ENCODE measurements at places on chromosomes 2 and 18.

- no peak for DNase-seq
These were observed 30.9 kb upstream of the EFEMP1 start for GRCh38 chr2:55954306-55955035.

- no peak for DNase-seq
These were observed 20.0 kb upstream of the LANCL1 start for GRCh38 chr2:210496512-210496911.

- DNase-seq: no peak
These were observed 201.0 kb downstream of the MBD2 start for GRCh38 chr18:54023471-54023870.

DNA sequence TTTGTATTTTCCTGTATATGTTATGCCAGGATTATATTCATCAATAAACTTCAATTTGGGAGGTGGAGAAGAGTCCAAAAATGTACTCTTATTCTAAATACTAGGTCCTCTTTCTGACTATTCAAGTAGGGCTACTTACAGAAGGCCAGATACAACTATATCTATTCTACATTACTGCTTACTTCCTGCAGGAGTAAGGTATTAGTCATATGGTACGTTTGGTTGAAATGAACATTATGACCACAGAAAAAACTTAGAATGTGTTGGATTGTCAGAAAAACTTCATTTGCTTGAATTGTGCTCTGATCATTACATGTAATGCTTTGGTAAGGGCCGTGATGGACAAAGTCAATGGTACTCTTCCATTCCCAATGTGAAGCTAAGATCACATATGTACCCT, 35.0 kb downstream of the STAT4 start:
- no peak for DNase-seq

DNA sequence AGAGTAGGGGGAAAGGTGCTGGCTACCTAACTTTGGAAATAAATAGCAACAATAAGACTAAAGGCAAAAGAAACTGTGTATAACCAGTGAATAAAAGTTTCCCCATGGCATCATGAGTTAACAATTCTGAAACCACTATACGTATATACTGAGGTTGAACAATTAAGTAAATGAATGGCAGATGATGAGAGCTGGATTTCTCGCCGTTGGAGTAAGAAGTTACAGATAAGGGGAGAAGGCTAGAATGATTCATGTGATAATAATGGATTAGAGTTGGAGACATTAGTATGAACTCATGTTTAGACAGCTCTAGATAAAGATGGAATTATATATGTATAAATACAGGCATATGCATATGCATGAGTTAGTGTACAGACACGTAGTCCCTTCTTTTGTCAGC, 152.7 kb downstream of the UBR3 start:
- DNase-seq: no peak

DNA sequence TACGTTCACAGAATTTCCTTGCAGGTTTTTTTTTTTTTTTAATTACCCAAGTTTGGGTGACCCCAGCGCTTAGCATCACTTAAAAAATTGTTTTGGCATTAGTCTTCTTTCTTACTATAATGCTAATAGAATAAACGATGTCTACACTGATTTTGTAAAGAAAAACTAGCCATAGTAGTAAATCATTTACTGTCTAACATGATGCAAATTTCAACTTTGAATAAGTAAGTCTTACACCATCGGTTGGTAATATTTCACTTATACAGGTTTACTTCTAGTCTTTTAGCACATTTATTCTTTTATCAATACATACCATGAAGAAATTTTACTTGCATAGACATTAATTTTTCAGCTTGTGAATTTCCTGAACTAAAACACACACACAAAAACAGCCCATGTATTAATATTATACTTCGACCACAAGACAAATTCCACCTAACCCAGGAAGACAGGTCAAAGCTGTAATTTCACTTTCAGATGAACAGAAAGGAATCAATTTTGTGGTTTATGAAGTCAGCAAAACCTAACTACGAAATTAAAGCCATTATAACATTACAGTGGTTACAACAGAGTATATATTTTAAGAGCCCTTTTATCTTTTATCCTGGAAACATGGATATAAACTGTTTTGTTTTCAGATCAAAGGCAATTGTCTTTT, 1.9 kb downstream of the YES1 start:
- DNase-seq: no peak

DNA sequence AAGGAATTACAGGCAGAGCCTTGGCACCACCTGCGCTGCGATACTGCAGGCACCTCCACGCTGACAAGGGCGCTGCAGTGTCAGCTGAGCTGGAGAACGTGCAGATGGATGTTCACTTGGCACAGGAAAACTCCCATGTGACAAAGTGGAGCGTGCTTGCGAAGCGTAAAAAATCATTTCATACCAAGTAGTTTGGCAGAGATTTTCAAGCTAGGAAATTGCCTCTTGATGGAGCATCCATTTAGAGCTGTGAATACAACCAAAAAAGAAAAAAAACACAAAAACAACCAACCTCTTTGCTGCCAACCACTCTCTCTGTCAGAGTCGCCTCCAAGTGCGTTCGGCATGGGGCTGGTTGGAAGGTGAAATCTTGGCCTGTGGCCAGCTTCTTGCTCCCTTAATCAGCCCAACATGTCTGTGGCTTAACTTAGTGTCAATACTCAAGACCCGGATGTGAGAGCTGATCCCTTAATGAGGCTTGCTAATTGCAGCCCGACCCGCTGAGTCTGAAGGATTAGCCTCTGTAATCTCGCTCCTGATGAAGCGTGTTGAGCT, 38.1 kb downstream of the ACOXL start:
- DNase-seq: no peak

GRCh38 chr18:9960258-9960904, 46.6 kb downstream of the VAPA start:
- no peak for DNase-seq

GRCh38 chr2:79670198-79670597, 157.3 kb downstream of the CTNNA2 start:
- DNase-seq: no peak

- no peak for DNase-seq
These were observed 240.6 kb downstream of the TFCP2L1 start for GRCh38 chr2:121044412-121044811.

GRCh38 chr2:221655300-221655699, 83.2 kb upstream of the EPHA4 start:
- no peak for DNase-seq

DNA sequence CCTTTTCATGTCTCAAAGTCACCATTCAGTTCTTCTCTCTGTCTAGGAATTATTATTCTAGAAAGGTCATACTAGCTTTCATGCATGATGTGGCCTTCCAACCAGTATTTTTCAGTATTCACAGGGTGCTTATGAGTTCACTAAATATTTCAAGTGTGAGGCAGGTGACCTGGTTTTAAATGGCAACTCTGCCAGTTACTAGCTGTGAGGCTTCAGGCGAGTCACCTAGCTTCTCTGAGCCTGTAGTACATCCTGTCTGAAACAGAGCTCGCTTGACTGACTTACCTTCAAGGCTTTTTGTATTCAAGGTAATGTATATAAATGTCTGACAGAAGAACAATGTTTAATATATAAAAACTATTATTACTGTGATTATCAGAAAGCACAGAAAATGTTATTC, 19.4 kb upstream of the ACVR1 start:
- DNase-seq: no peak

DNA sequence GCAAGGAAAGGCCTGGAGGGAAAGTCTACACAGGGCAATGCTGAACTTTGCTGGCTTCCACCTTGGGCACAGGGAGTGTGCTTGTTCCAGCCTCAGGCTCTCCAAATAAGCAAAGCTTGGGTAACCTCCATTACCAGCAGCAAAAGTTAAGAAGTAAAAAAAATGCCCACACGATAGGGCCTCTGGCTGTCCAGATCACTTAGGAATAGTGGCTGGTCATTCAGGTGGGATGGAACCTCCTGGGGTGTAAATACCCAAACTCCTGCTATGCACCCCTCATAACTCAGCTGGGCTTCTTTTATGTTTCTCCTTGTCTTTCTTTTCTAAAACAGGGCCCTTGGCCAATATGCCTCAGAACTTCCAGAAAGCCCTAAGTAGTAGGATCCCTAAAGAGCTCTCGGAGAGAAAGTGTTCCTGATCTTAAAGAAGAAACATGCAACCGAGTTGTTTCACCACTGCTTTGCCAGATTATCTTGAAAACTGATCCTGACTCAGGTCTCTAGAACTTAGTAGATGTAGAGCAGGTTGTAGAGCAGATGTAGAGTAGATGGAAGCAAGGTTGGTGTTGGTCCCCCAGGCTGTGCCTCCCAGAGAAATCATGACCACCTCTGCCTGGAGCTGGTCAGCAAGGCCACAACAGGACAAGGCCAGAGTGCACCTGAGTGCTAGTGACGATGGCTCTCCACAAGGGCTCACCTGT, 2.0 kb upstream of the OSR1 start:
- DNase-seq: no peak

DNA sequence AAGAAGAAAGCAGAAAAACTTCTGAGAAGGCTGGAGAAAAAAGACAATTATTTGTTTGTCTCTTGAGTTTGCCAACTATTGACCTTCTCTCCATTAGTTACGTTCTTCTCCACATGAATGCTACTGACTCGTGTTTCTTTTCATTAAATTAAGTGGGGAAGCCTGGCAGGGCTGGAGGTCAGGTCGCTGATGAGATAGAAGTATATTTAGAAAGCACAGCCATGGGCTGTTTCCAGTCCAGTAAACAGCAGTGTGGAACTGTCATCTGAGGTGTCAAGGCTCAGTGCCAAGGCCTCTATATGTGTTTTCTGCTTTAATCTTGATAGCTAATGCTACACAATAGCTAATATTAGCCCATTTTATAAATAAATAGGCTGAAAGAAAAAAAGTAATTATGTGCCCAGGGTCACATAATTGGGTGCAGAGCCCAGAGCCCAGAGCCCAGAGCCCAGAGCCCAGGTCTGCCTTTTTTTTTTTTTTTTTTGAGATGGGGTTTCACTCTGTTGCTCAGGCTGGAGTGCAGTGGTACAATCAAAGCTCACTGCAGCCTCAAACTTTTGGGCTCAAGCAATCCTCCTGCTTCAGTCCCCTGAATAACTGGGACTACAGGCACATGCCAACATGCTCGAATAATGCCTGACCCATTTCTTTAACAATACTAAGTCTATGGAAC, 6.3 kb downstream of the MSGN1 start:
- DNase-seq: no peak

DNA sequence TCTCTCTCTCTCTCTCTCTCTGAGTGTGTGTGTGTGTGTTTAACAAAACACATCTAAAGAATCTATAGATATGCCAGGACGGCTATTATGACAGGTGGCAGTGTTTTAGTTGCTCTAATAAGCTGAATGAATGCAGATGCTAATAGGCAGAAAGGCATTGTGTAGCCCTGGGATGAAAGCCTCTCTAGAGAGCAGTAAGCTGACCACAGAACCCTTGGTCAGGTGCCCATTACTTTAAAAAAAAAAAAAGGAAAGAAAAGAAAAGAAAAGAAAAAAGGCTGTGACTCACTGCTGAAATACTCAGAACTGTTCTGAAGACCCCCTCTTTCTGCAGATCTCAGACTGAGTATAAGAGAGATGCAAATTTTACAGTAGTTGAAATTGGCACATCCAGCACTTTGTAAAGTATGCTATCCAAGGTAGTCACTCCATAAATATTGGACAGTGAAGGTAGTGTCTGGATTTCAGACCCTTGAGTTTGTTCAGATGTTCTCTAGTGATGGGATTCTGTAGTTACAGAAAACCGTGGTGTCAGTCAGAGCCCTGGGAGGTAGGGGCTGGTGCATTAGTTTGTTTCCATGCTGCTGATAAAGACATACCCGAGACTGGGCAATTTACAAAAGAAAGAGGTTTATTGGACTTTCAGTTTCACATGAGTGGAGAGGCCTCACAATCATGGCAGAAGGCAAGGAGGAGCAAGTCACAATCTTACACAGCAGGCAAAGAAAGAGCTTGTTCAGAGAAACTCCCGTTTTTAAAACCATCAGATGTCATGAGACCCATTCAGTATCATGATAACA, 30.9 kb downstream of the OSBPL6 start:
- DNase-seq: no peak

DNA sequence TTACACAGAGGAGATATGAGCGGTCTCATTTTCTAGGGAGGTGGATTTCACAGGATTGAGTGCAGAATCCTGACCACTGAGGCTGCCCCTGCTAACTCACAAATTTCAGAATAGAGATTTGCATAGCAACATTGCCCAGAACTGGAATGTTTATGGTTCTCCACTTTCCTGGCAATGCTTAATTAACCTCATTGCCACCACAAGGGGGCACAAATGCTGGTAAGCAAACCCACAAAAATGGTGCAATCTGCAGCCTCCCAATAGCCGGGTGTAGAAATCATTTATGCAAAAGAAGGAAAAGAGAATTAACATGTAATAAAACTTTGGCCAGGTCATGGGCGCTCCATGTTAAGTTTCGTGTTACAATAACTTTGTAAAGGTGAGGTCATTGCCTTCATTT, 112.4 kb downstream of the CYRIA start:
- no peak for DNase-seq

DNA sequence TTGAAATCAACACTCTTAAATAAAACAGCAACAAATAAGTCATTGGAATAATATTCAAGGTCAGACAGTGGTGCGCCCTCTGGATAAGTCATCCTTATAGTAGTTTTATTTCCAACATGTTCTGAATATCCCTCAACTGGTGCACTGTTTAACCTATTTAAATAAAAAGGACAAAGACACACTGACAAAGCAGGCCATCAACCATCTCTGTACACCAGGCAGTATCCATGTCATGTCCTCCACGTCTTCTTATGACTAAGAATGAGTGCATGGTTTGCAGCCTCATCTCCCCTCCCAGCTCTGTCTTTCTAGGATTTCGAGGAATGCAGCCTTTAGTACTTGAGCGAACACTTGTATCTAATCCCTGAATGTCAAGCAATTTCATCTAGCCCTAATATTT, 42.4 kb downstream of the ST3GAL5 start:
- DNase-seq: no peak

Measured in activated CD8-positive, alpha-beta memory T cell treated with anti-CD3 and anti-CD28 coated beads for 4 hours (primary cell).